ENCODE measurements at places on chromosomes 7 and 10.

DNA sequence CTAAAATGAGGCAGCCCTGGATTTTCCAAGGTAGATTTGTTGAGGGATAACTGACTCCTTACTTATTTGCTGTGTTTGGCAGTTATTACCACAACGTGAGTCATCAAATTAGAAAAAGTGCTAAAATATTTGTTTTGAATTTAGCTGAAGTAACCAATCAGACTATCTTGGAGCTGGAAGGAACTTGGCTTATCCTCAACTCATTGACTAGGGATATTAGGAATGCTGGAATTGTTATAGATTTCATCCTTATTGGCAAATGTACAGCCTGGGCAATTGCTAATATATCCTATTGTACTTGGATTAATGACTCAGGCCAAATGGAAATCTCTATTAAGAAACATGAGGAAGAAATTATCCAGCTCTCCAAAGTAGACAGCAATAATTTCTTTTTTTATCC is 1189.0 kb upstream of the LRRN3 start:
- DNase-seq: no peak

DNA sequence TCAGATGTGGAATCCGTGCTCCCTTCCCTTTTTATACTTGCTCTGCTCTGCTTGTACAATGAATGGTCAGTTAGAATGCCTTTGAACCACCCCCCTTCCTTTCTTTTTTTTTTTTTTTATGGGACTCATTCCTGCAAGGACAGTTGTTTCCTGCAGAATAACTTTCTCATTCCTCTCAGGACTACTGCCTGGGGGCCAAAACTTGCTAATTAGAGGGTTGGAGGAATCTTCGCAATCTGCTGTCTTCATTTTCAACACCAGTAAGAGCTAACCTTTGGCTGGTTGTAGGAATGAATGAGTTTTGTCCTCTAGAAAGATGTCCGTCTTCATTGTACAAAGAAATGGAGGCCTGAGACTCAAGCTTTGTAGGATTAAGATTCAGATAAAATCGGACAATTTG is 868.1 kb downstream of the LRMDA start:
- no peak for DNase-seq

GRCh38 chr10:133122171-133122935 is 34.6 kb downstream of the ADGRA1 start:
- no peak for DNase-seq

GRCh38 chr10:11242443-11243387 is 225.0 kb downstream of the CELF2 start:
- peak; percentile 46 for DNase-seq

- no peak for DNase-seq
Measured at GRCh38 chr7:99121496-99122021, 22.3 kb downstream of the SMURF1 start.

DNA sequence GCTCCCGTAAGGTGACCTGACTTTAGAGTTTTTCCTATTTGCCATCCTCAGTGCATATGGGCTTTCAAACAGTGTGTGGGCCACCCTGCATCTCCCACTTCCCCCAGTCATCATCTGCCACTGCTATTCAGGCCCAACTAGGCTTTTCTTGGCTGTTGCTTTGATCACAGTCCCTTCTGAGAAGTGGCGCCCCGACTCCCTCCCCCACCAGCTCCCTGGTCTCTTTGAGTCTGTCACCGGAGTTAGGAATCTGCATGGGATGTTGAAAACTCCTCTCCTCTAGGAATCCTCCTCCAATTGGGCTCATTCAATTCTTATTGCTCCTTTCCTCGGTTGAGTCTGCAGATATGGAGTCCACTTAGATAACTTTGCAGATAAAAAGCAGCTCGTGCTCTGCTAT is 32.1 kb downstream of the HIF1AN start:
- no peak for DNase-seq

DNA sequence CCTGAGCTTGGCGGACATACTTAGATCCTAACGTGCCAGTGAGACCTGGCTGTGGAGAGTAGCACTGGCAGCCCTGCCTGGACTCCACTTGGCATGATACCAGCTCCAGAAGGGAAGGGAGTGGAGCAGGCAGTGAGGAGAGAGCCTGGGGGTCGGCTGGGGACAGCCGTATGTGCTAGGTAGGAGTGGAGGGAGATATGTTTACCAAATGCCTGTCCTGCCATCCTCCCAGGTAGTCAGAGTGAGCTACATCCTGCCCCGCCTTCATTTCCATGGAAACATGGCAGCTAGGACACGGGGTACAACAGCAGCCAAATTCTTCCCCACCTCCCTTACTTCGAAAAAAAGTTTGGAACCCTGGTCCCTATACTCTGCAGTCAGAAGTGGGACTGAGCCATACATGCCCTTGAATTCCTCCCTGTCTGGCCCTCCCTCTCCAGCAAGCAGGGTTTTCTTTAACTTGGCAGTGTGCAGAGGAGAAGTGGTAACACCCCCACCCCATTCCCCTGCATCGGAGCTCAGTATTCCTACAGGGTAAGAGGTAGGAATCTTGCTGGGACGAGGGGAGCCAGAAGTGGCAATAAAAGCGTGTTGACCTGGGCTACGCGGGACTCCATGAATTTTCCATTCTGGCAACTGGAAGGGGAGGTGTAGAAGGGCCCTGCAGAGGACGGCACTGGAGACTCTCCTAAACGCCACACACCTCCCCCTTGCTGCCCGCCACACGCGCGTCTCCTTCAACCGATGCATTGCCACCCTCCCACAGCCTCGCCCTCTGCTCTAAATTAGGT is 20.0 kb upstream of the SMO start:
- DNase-seq: no peak

DNA sequence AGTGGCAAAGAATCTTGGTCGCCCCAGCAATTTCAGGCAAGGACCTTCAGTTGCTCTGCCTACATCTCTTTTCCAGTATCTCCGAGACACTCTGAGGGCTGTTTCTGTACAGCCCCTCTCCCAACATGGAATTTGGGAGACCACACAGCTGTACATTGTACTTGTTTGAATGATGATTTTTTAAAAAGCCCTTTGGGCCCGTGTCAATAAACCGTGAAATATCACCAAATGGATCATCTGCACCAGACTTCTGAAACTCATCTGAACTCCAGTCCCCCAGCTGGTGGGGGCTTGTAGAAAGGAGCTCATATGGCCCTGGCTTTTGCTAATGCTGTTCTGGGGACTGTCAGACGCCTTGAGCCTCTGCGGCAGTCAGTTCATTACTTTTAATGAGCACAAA is 374.9 kb downstream of the BBS9 start:
- no peak for DNase-seq

- DNase-seq: no peak
Measured at GRCh38 chr7:139846297-139846696, 17.2 kb downstream of the TBXAS1 start.
